ENCODE measurements at places on chromosomes 12 and 14.

DNA sequence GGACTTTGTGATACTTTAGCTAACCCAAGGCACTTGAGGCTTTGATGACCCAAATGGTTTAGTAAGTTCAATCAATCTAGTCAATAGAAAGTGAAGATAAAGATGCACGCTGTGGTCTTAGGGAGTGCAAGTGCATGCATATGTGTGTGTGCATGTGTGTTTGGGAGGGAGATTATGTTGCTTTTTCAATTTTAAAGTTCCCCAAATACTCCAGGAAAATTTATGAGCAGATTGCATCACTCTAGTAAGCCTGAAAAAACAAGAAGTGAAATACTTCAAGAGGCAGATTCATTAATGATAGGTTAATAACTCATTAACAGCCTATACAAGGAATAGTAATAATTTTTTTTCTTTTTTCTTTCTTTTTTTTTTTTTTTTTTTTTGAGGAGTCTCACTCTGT lies 12.4 kb upstream of the SIX1 start:
- DNase-seq: no peak

- DNase-seq: no peak
Measured at GRCh38 chr14:71319666-71320065, 412.4 kb downstream of the PCNX1 start.

DNA sequence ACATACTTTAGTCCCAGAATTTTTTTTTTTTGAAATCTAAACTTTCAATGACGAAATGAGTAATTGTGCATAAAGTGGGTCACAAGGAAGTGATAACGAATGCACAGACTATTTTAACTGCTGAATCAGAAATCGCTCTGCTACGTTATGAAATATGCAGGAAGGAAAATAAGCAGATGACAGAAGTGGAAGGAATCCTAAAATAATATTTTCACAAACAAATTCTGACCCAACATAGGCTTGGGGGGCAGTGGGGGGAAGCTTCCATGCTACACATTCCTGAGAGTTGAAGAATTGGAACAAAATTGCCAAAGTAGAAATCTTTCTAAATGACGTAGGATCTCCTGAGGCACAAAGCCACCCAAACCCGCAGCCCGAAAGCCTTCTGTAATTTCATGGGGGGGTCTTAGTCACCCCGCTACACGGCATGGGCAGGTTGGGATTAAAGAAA lies 89.6 kb downstream of the ARF6 start:
- no peak for DNase-seq

GRCh38 chr12:62643486-62643885 lies 176.9 kb downstream of the MON2 start:
- no peak for DNase-seq

DNA sequence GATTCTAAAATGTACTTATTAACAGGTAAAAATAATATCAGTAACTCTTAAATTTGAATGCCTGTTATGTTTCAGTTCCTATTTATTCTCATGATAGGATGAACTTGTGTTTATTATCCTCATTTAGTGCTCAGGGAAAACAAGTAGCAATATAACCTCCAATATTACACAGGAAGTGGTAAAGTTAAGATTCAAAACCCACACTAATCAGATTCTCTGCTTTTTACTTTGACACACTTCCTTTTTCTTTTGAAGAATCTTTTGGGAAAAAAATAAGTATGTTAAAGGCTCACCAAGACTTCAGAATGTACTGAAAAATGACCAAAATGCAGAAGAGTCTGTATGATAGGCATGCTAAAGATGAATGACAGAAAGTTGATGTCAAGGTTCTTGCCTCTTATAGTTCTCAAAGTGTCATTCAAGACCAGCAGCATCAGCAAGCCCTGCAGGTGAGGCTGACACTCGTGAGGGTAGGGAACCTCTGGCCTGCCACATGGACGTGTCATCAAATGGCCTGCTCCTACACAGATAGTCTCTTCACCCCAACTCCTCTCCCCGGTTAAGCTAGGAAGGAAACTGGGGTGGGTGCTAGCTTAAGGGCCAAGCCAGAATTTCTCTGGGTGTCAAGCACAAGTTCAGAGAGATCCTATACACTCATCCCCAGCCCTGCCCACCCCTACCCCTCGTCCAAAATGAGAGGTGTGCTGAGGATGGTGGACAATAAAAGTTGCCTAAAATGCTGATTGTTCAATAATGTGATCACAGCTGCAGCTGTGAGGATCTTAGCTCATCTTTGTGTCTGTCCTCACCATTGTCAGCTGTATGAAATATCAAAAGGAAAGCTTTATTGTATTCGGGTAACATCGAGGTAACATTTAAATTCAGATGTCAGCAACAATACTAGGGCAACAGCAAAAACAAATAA lies 6.3 kb downstream of the TBPL2 start:
- DNase-seq: no peak

All from T-cell (primary cell).